Brain pericyte (primary cell): ENCODE measurements at places on chromosomes 1 and 21.

GRCh38 chr1:65264197-65264929 is 45.0 kb upstream of the DNAJC6 start:
- peak; percentile 37 for DNase-seq

GRCh38 chr1:110225756-110226404 is 15.8 kb downstream of the KCNC4 start:
- no peak for DNase-seq

- DNase-seq, result no peak
These were observed 116.3 kb upstream of the OLIG2 start for GRCh38 chr21:32909393-32909792.

DNA sequence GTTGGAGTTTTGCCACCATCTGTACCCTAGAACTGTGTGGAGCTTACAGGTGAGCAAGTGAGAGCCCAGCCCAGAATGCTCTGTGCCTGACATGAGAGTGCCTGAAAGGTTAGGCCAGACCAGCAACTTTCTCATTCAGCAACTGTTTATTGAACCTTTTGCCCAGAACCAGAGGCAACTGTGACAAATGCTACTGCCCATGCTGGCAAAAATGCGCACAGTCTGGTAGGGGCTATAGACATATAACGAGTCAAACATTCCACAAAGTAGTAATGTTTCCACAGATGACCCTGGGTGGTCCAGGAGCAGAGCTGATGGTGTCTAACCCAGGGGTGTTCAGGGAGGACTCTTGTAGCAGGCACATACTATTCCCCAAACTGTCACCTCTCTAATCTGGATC is 56.0 kb upstream of the GCLM start:
- DNase-seq, result no peak

DNA sequence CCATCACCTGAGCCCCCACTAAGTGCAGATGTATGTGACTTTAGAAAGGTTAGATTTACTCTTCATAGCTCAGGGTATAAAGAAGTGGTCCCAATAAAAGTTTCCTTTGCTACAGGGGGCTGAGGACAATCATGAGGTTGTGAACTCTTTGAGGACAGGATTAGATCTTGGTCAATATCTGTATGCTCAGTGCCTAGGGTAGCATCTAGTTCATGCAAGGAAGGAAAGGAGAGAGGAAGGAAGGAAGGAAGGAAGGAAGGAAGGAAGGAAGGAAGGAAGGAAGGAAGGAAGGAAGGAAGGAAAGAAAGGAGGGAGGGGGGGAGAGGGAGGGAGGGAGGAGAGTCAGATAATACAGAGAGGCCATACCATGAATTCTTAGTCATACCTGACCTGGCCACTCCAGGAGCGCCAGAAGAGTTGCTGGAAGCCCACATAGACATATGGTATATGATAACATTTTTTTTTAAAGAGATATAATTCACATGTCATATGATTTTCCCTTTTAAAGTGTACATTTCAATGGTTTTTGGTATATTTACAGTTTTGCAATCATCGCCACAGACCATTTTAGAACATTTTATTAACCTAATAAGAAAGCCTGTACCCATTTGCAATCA is 9.7 kb upstream of the CSRP1 start:
- DNase-seq, result no peak
